ENCODE measurements at places on chromosomes 4 and X.

DNA sequence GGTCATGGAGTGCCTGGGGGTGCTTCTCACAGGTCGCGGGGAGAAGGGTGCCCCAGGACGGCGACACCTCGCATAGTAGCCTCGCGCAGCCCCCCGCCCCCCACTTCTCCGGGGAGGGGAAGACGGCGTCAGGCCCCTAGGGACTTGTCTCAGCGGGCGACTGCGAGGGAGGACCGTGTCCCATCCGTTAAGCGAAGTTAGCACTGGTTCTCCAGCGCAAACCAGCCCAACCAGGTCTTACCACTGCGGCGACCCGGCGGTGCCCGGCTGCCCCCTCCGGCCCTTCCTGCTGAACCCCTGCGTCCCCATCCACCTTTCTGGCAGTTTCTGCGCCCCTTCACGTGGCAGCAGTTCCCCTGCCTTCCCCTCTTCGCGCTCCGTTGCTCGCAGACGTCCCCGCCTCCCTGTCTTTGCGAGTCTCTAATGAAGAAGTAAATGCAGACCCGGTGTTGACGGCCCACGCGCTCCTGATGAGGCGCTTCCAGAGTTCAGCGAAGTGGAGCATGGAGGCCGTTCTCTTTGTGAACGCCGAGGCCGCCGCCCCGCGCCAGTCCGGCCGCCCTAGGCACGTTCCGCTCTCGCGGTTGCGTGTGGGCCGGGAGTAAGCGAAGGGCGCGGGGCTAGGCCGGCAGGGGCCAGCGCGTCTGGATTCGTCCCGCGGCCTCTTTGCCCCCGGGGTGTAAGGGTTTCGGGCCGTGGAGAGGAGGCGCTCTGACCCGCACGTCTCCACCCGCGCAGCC, 3.0 kb downstream of the SLIT2 start:
- DNase-seq: no peak

DNA sequence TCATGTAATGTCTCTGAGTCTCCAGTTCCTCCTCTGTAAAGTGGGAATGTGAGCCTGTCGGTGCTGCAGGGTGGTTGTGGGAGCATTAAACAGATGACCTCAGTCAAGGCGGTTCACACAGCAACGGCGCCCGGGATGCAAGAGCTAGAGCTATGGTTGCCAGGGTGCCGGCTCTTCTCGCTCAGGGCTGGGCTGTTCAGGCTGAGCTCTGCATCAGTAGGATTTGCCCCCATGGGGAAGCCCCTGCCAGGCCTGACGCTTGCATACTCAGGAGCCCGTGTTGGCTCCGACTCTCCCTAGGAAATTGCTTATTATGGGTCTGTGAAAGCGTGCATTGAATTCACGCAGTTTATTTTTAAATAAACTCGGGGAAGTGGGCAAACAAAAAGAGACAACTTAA, 67.3 kb downstream of the PSAPL1 start:
- no peak for DNase-seq

DNA sequence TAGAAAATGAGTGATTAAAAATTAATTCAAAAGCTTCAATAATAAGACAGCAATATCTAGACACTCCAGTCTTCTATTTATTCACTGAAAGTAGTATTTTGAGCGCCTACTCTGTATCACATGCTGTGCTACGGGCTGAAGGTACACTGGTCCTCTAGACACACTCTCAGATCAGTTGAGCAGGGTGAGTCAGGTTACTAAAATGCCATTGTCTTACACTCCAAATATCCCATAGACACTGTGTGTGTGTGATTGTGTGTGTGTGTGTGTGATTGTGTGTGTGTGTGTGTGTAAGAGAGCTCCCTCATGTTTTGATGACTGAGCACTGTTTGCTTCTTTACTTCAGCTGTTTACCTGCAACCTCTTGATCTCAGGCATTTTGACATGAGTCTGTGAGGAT, 342.8 kb upstream of the BOD1L1 start:
- no peak for DNase-seq

GRCh38 chr4:184356366-184356765, 118.0 kb downstream of the IRF2 start:
- no peak for DNase-seq

DNA sequence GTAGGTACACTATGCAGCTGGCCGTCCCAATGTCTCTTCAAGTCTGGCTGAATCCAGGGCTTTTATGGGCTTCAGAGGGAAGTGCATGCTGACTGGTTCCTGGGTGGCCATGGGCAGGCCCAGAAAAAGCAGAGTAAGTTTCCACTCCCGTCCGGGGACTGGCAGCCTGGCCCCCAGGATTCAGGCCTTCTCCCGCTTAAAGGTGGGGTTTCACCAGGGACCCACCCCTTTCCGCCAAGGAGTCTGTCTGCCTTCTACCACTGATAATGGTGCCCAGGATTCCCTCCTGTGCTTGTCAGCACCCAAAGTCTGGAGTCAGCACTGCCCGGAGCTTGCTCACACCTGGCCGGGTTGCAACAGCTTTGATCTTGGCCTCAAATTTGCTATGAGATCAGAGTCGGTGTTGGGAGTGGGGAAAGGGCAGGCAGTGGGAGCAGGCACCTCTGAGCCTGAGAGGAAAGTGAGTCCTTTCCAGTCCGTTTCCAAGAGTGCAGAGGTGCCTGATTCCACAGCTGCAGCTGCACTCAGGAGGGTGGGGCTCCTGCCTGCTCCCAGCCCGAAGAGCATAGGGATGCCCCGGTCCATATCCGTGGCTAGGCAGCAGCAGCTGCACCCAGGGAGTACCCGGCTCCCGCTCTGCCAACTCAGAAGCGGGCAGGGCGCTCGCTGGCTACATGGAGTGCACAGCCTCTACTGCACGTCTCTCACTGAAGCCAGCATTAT, 1344.3 kb upstream of the ADGRL3 start:
- DNase-seq: no peak

GRCh38 chrX:12304261-12304660, 166.0 kb downstream of the FRMPD4 start:
- no peak for DNase-seq

DNA sequence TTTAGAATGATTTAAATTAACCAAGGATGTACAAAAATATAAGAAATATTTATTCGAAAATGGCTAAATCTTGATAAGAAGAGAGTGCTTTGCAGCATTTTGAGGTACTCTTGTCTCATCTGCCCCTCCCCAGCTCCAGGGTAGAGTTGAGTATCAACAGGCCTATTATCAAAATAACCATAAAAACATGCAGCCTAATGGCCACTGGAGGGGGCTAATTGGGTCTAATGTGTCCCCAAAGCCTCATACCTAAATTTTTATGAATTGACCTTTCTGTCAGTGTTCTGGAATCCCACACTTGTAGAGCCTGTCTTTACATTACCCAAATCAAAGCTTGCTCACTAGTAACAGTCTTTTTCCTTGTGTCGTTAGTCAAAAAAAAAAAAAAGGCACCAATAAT, 544.9 kb upstream of the CPXCR1 start:
- DNase-seq: no peak

- no peak for DNase-seq
Measured at GRCh38 chrX:113222305-113222704, 381.7 kb upstream of the AMOT start.

GRCh38 chr4:70903291-70903603, 1.1 kb downstream of the MOB1B start:
- DNase-seq: no peak

GRCh38 chr4:130143656-130144055, 1047.7 kb downstream of the C4orf33 start:
- DNase-seq: no peak

GRCh38 chr4:103998756-103999155, 279.0 kb upstream of the TACR3 start:
- DNase-seq: no peak

GRCh38 chrX:39152106-39152649, 350.9 kb downstream of the MID1IP1 start:
- no peak for DNase-seq

DNA sequence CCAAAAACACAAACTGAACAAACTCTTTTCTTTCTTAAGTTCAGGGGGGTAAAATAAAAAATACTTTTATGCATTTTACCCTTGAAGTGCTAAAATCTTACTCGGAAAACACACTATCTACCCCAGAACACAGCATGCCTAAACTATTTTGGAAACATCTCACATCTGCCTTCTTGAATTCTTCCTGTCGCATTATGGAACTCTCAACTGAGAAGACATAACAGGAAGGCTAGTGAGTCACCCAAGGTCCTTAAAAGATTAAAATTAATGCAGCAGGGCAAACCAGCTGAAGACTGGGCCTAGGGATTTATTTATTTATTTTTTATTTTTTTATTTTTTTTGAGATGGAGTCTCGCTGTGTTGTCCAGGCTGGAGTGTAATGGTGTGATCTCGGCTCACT, 208.2 kb downstream of the APBB2 start:
- DNase-seq: no peak

DNA sequence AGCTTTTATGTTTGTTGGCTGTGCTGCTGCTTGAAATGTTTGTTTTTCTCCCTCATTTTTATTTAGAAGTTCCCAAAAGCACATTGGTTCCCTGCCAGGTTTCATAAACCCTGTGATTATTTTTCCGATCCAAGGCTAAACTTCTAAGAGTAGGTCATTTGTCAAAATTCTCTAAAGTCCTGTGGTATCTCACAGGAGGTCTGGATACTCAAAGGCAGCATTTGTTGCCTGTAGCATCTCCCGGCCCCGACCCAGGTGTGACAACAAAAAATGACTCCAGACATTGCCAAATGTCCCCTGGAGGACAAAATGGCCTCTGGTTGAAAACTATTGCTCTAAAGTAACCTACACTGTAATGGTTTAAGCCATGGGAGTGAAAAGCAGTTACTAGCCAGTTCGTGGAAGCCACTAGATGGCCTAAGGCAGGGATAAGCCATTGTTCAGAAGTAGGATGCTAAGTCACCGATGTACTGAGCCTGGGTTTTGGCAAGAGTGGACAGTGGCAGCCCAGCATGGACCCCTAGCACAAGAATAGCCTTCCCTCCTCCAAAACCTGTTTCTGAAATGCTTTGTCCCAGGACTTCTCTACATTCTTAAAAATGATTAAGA, 256.1 kb downstream of the THOC2 start:
- DNase-seq: no peak

GRCh38 chr4:3321295-3321889, 28.6 kb downstream of the RGS12 start:
- DNase-seq: no peak

GRCh38 chrX:123340696-123341095, 156.6 kb downstream of the GRIA3 start:
- DNase-seq: no peak

- no peak for DNase-seq
Measured at GRCh38 chrX:74423289-74423998, 2.2 kb downstream of the SLC16A2 start.

DNA sequence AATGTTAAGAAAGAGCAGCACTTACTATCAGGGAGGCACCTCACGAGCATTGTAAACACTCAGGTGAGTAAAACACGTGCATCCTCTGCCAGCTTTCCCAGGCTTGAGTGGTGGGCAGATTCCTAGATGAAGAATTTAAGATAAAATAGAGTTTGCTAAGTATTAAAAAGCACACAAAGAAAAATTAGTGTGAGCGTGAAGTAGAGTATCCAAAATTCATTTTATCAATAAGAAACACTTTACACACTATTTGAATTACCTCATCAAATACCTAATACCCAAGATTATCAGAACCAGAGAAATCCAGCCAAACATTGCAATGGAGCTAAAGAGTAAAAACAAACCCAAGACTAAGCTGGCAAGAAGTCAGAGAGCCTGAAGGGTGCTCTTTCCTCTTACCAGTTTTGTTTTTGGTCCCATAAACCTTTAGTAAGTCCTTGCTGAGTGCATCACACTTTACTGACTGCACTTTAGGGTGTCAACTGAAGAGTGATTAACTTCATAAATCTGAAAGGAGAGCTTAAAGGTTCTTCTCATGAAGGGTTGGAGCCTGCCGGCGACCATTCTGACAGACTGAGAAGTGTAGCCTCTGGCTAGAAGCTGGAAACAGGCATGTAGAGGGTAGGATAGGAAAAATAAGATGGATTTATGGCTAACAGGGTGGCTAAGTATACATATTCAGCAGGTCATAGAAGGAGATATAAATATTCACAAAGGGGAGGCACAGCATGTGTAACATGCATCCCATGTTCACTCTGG, 151.1 kb downstream of the SLC7A11 start:
- no peak for DNase-seq

DNA sequence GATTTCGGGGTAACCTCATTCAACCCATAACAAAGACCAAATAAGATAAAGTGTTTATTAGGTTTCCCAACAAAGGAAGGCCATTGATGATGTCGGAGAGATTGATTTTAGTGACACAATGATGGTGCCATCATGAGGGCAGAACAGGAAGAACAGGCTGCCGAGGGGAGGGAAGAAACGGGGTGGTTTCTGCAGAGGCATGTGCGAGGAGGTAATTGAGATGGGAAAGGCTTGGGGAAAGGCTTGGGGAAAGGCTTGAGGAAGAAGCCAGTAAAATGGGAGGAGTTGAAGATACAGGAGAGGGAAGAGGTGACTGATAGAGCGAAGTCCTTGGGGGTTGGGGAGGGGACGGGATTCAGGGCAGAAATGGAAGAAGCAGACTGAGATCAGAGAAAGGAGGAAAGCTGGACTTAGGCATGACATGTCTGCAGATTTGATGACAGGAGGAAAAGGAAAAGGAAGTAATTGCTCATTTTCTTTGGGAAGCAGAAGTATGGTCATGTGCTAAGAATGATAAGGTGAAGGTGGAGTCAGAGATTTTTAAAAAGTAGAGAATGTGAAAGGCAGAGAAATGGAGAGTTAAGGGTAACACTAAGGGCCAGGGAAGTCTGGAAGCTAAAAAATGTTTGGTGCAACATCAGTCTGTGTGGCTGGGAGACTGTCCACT, 6.0 kb downstream of the HPSE start:
- DNase-seq: no peak

GRCh38 chr4:53227451-53227850, 138.4 kb downstream of the SCFD2 start:
- DNase-seq: no peak

DNA sequence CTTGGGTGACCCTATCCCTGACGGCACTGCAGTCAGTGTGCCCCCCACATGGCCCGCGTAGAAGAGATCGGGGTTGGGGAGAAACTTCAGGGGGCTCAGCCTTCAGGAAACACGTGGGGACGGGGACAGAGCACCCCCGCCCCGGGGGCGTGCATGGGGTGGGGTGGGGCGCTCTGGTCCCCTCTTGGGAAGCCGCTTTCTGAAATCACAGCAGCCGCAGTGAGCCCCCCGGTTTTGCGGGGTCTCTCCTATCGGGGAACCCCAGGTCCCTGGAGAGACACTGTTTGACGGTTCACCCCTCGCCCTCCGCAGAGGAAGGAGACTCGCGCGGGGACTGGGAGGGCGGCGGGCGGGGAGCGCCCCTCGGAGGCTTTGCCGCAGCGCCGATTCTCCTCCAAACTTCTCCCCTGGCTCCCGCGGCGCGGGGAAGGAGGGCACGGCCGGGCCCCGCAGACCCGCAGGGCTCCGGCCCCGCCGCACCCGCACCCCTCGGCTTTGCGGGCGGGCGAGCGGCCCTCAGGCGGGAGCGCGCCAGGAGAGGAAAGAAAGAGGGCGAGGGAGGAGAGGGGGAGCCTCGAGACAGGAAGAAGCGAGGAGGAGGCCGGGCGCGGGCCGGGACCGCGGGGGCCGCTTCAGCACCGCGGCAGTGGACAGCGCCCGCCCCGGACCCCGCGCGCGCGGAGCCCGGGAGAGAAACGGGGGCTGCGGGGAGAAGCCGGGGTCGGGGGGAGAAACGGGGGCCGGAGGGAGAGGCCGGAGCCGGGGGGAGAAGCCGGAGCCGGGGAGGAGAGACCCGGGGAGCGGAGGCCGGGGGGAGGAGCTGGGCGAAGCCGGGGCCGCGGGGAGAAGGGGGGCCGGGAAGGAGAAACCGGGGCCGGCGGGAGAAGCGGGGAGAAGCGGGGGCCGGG, 612 bp downstream of the CPLX1 start:
- DNase-seq: no peak
